Chondrocyte (in vitro differentiated cells): ENCODE measurements at places on chromosomes 7 and 10.

DNA sequence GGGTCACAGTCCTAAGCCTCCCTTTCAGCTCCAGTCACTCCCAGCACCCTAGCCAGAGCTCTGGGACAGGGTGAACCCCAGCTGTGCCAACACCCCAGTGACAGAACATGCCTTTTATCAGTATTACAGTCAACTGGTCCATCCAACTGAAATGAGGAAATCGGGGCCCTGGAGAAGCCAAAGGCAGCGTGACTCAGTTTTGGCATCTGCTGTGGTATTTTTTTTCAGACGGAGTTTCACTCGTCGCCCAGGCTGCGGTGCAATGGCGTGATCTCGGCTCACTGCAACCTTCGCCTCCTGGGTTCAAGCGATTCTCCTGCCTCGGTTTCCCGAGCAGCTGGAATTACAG is 3.4 kb upstream of the CLDN15 start:
- no peak for DNase-seq

GRCh38 chr7:117184367-117184766 is 138.5 kb downstream of the WNT2 start:
- DNase-seq = no peak

GRCh38 chr10:125102246-125102645 is 58.1 kb downstream of the CTBP2 start:
- DNase-seq = peak; percentile 19

GRCh38 chr7:149821191-149822148 is 16.7 kb upstream of the ZNF862 start:
- peak; percentile 88 for DNase-seq

GRCh38 chr10:18144928-18145327 is 4.7 kb downstream of the CACNB2 start:
- DNase-seq = no peak

DNA sequence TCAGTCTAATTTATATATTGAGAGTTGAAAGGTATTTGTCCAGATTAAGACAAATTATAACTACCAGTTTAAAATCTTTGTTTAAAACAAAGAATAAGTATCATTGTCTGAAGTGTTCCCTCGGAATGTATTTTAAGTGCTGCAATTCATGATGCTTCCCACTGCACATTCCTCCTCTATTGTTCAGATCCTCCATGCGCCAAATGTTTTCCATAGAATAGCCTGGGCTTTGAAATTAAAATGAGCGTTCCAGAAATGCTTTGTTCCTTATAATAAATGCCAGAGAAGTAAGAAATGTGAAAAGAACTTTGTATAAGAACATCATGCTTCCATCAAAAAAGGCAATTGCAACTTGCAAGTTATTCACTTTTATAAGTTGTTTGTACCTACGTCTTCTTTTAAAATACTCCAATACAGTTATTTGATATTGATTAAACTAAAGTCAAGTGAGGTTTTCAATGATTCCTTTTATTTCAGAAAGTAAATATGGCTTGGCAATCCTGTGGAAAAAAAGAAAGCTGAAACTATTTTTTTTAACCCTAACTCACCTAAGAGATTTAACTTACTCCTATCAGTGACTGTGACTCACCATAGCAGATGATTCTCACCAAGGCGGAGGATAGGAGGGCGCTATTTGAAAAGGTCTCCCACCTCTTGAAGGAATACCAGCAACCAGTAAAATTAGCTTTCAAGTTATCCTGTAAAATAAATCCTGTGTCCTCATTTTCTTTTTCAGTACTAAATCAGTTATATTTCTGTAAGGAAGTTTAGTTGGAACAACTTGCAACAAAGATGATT is 85.8 kb downstream of the CTNNA3 start:
- DNase-seq = no peak

GRCh38 chr7:144513334-144513733 is 109.8 kb upstream of the NOBOX start:
- no peak for DNase-seq

- DNase-seq = no peak
These were observed 8.5 kb downstream of the ASAH2 start for GRCh38 chr10:50242777-50243176.

DNA sequence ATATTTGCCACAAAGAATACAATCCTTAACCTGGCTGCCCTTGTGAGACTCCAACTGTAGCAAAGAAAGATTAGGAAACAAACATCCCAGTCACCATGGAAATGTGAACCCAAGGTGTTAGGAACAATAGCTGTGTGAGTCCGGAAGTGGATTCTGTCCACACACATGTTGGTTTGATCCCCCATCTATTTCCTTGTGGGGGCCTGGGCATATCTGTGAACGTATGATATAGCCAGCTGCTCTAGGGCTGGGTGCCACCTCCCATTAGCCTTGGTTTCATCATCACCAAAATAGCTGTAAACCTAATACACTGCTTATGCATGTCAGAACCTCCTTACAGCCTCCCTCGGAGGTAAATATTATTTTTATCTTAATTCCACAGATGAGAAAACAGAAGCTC is 26.4 kb downstream of the GRK5 start:
- no peak for DNase-seq

GRCh38 chr7:128407751-128408708 is 1.8 kb downstream of the IMPDH1 start:
- peak; percentile 50 for DNase-seq

- no peak for DNase-seq
These were observed 18.6 kb downstream of the C7orf33 start for GRCh38 chr7:148609045-148609725.

DNA sequence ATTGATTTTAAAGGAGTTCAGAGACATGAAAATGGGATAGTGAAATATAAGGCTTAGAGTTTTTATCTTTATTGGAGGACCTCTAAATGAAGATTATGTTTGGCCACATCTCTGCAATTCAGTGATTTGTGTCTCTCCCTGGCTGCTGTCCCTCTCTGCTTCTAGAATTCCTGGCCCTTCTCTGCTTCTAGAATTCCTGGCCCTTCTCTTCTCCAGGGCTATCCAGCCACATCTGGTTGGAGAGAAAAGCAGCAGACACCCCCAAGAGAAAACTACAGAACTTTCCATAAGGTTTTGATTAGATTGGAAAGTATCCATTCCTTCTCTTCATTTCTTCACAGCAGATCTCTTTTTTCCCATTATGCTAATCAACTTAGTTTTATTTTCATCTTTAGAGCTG is 135.5 kb downstream of the NPY start:
- DNase-seq = no peak

DNA sequence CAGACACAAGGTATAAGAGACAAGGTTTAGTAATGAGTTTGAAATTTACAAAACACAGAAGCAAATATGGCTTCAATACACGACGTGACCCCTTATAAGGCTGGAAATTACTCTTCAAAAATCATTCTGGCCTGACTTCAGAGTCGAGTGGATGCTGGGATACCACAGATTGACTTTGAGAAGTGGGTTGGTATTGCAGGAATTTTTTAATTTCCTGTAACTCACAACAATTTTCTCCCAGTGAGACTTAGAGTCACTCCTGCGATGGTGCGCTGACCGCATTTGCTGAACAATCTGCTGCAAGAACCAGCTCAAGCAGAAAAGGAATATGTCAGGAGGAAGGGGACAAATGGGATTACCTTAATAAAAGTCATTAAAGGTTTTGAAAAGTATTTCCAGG is 132.1 kb downstream of the EMX2 start:
- no peak for DNase-seq
